Urinary bladder (tissue), 4 donors: ENCODE measurements at places on chromosomes 5 and 9. TPM values are rescaled to one million over a fixed set of nuclear protein-coding genes. Genes with fewer than 3 reads are reported as not detected.

- no peak for DNase-seq
These were observed 167.6 kb downstream of the NIPBL start for GRCh38 chr5:37044120-37044519.

OSMR gene
- 24.7 TPM for total RNA-seq

GRCh38 chr5:163622799-163623198, 117.4 kb downstream of the MAT2B start:
- DNase-seq: no peak

- no peak for DNase-seq
These were observed 1985.9 kb downstream of the EFNA5 start for GRCh38 chr5:105684799-105685198.

- no peak for DNase-seq
These were observed 29.4 kb downstream of the RAD23B start for GRCh38 chr9:107312376-107313050.
